Osteoblast (primary cell): ENCODE measurements at places on chromosomes 2 and 18. TPM values are rescaled to one million over a fixed set of nuclear protein-coding genes. Genes with fewer than 3 reads are reported as not detected.

TUBA3E gene
- not detected in 2 replicates for total RNA-seq

BMP10 gene
- total RNA-seq: not detected in 2 replicates

RNF103 gene
- total RNA-seq: 28.2 and 37.4 TPM in 2 replicates

- H3K4me1 ChIP-seq: peaks cover 8% of the 10 kb centered on the region
- no peak overlapping the region for H3K4me3 ChIP-seq
- peaks cover 3% of the 10 kb centered on the region for H3K36me3 ChIP-seq
- H3K27ac ChIP-seq: no peak overlapping the region
- no peaks in the 10 kb centered on the region for H3K27me3 ChIP-seq
- no peak for DNase-seq
Observed at GRCh38 chr2:134366359-134366758, 112.5 kb downstream of the MGAT5 start.

DNA sequence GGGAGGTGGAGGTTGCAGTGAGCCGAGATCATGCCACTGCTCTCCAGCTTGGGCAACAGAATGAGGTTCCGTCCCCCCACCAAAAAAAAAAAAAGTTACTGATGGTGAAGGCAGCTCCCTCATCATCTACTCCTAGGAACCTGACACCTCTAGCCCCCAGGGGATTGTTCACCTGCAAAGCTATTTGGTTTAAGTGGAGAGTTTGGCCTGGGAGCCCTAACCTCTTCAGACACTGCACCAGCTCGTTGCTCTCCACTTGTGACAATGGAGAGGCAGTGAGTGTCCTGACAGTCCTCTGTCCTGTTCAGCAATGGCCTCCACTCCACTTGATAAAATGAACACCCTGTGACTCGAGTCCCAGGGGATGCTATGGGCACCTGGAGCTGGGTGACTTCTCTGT is 43.5 kb downstream of the ATP6V1C2 start:
- H3K27ac ChIP-seq: no peak overlapping the region
- H3K4me3 ChIP-seq: no peak overlapping the region
- H3K4me1 ChIP-seq: no peaks in the 10 kb centered on the region
- no peak for DNase-seq
- H3K27me3 ChIP-seq: peaks cover 14% of the 10 kb centered on the region

- no peaks in the 10 kb centered on the region for H3K27me3 ChIP-seq
- no peaks in the 10 kb centered on the region for H3K36me3 ChIP-seq
- no peak overlapping the region for H3K4me3 ChIP-seq
- DNase-seq: no peak
- no peaks in the 10 kb centered on the region for H3K4me1 ChIP-seq
Observed at GRCh38 chr18:27124196-27124595, 60.9 kb downstream of the CHST9 start.
